ENCODE measurements at places on chromosomes 4 and X.

DNA sequence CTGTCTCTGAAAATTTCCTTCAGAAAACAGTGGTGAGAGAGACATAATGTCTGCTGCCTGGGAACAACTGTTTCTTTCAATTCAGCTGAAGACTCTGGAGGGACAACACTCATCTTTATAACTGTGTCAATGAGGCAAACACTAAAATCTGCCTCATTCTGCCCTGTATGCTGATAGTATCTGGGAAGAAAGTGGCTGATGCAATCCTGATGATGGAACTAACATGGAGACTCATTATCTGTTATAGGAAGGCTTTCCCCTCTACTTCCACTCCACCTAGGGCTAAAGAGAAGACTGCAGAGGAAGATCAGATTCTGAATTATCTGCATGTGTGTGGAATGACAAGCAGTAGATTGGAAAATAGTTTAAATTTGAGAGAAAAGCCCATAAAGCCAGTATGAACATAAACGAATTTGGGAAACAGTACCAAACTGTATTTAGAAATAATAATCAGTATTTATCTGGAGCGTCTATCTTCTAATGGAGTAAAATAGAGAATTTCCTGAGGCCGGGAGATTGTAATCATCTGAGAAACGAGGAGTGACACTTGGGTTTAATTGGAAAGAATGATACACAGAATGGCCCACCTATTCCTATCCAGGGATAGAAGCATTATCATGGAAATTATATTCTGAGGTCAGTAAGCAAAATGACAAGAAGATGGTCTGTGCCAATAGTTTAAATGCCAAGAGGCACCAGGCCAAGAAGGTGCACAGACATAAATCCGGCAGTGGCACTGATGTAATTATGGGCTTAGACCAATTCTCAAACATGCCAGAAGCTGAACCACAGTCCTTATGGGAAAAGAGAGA, 85.4 kb downstream of the SHISA3 start:
- DNase-seq: no peak

- no peak for DNase-seq
These were observed 5.1 kb upstream of the APBB2 start for GRCh38 chr4:41219421-41219950.

- DNase-seq: no peak
These were observed 54.9 kb downstream of the NDST4 start for GRCh38 chr4:115058533-115058932.

- DNase-seq: no peak
These were observed 153.2 kb upstream of the PRDX4 start for GRCh38 chrX:23514082-23514481.

GRCh38 chr4:173318240-173318639, 15.9 kb downstream of the HMGB2 start:
- DNase-seq: no peak

DNA sequence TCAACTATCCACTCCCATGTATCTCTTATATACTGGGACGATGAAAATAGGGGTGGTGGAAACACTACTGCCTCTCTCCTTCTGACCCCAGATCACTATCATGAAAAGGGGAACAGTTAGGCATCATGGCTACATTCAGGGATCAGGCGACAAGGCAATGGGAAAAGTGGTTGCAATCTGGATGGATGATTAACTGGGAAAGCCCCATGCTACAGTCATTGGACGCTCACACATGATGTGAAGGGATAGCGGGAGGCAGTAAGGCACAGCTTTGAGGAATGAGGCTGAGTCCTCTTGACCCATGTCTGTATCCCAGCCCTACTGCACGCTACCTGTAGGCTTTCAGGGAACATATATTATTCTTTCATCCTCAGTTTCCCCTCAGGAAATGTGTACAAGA, 10.2 kb downstream of the GASK1B start:
- no peak for DNase-seq

DNA sequence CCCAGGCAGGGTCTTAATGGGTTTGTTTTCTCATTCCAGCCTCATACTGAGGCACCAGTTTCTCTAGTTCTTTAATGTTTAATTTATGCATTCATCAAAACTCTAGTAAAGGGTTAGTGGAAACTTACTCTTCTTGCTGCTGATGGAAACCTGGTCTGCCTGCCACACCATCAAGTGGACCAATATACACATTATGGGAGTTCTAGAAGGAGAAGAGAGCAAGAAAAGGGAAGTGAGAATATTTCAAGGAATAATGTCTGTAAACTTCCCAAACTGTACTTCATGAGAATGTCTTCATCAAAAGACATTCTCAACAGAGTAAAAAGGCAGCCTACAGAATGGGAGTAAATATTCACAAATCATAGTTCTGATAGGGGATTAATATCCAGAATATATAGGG, 20.9 kb upstream of the DHX15 start:
- no peak for DNase-seq

DNA sequence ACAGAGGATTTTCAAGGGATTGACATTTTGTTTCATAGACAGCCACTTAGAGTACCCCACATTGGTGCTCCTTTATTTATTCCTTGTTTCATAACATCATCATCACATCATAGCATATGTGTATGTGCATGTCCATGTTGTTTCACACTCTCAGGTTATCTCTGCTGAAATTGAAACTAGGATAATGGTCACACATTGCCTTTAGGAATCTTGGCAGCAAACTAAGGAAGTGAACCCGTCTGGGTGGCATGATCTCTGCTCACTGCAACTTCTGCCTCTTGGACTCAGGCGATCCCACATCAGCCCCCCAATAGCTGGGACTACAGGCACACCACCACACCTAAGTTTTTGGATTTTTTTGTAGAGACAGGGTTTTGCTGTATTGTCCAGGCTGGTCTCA, 234.2 kb upstream of the ANKRD50 start:
- no peak for DNase-seq

- DNase-seq: no peak
These were observed 28.4 kb downstream of the PIR start for GRCh38 chrX:15464704-15465103.

DNA sequence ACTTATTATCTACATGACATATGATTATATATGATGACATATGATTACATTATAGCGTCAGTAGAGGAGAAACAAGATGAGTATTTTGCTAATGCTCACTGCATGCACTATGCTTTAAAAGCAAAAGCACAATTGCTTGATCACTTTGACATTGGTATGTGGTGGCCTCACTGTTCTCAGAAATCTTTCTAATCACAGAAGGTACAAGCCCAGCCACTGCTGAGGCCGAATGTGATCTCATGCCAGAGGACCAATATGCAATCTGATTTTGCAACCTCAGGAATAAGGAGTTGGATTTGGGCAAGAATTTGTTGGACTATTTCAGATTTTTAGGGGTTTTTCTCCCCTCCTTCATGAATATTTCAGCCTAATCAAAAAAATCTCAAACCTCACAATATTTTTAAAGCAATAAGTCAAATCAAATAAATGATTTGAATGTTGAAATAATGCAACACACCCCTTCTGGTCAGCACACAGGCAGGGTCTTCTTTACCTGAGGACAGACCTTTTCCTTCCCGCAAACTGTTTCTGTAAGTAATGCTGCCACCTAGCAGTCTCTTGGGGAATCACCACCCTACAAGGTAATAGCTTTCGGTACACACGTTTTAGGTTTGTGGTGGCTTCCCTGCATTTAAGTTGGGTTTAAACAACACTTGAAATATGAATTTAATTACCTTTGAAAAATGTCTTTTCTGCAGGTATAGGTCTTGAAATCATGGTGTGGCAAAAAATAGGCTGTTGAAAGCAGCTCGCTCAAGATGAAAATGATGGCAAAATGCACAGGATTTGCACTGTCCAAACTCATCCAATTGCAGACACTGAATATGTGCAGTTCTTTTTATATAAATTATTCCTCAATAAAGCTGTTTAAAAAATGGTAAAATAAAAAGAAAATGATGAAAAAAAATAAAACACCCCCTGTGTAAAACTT, 4.8 kb upstream of the CXCL13 start:
- DNase-seq: no peak

DNA sequence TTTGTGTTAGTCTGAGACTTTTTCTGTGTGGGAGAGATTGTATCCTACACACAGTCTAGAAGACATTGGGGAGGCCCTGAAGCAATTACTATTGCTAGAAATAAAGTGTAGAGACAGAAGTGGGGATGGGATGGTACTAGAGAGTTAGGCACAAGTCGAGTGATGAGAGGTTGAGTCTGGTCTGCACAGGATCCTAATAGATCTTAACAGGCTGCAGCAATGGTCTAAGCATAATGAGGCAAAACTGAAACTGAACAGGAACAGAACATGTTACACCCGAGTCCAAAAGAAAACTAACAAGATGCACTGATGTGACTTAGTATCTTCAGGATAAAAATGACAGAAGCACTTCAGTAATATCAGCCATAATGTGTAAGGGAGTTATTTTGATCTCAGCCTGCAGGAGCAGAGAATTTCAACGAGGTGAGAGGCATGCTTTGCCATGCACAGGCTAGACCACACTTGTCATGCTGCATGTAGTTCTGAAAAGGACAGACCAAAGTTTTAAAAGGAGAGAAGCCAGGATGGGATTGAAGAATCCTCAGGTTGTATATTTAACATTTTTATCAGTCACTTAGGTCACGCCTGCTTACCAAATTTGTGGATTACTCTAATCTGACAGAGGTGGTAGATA, 205.8 kb upstream of the BOD1L1 start:
- no peak for DNase-seq

- no peak for DNase-seq
These were observed 450.7 kb downstream of the HNRNPD start for GRCh38 chr4:81923140-81923539.

DNA sequence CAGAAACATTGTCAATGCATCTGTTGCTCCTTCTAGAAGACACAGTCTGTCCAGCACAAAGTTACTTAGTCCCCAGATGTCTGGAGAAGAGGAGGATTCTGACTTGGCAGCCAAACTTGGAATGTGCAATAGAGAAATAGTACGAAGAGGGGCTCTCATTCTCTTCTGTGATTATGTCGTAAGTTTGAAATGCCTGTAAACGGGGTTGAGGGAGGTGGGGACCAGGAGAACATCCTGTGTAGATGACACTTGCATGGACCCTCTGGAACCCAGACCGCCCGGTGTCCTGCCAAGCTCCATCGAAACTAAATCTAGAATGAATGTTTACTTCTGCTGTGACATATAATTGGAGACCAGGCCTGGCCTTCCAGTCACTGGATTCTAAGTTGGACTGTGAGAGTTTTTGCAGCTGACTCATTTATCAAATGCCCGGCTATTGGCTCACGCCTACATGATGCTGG, 45.0 kb upstream of the MSANTD1 start:
- DNase-seq: no peak

GRCh38 chrX:40550066-40550465, 30.7 kb upstream of the ATP6AP2 start:
- DNase-seq: no peak

DNA sequence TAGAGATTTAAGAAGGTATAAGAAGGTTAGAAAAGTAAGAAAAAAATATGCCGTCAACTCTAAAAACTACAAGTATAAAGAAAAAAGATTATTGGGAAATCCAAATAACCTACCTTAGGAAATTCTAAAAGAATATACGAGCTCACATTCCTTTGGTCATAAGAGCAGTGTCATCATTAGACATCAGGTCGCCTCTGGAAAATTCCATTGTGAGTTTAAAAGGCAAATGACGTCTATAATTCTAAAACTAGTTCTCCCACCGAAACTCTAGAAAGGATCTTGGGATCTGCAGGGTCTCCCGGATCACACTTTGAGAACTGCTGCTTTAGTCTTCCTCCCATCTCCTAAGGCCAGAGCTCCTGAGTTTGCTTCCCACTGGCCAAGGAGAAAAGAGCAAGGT, 518 bp upstream of the SAT1 start:
- DNase-seq: no peak

GRCh38 chrX:32116047-32116446, 1044.2 kb upstream of the FTHL17 start:
- no peak for DNase-seq

DNA sequence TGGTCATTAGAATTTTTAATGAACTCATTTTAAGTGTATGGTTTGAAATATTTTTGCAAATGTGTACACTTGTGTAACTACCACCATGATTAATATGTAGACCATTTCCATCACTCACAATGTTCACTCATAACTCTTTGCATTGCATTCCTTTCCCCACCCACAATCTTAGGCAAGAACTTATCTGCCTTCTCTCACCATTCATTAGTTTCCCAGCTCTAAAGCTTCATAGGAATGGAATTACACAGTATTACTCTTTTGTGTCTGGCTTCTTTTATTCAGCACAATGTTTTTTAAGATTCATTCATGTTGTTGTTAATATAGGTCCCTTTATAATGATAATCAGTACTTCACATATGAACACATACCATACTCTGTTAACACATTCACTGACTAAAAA, 106.1 kb downstream of the ARAP2 start:
- no peak for DNase-seq

- DNase-seq: no peak
These were observed 127.2 kb downstream of the FBXW7 start for GRCh38 chr4:152408514-152409327.

GRCh38 chr4:21830272-21830671, 118.3 kb downstream of the KCNIP4 start:
- no peak for DNase-seq

- DNase-seq: no peak
These were observed 9.0 kb downstream of the HAND2 start for GRCh38 chr4:173520921-173521466.

- no peak for DNase-seq
These were observed 106.3 kb downstream of the AFF1 start for GRCh38 chr4:87041141-87041540.

- no peak for DNase-seq
These were observed 647.5 kb upstream of the TENM3 start for GRCh38 chr4:181595716-181596115.

- no peak for DNase-seq
These were observed 97.5 kb downstream of the KCTD8 start for GRCh38 chr4:44351069-44351468.

- no peak for DNase-seq
These were observed 22.7 kb upstream of the PGRMC2 start for GRCh38 chr4:128310266-128310697.

DNA sequence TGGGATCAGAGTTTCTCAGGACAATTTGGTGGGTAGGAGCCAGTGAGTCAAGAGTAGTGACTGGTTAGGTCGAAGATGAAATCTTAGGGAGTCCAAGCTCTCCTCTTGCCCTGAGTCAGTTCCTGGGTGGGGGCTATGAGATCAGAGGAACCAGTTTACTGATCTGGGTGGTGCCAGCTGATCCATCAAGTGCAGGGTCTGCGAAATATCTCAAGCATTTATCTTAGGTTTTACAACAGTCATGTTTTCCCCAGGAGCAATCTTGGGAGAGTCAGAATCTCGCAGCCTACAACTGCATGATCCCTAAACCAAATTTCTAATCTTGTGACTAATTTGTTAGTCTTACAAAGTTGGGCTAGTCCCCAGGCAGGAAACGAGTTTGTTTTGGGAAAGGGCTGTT, 1833.2 kb upstream of the PCDH7 start:
- no peak for DNase-seq

Measured in activated T-helper 1 cell treated with Interleukin-2 at 50 U/mL for 16 hours (primary cell).